Upper lobe of left lung (tissue), 6 donors: ENCODE measurements at places on chromosomes 7 and 10. TPM values are rescaled to one million over a fixed set of nuclear protein-coding genes. Genes with fewer than 3 reads are reported as not detected.

Gene GIMAP6
- 46.5 TPM for total RNA-seq

Gene DOCK1
- 55.7 TPM for total RNA-seq

Gene ITGB8
- total RNA-seq: 5.2 TPM

Gene TMEM213
- total RNA-seq: not detected

Gene CALCR
- not detected for total RNA-seq

Gene ODAD2
- 2.9 TPM for total RNA-seq

Gene SVIL
- 137 TPM for total RNA-seq

Gene PRSS1
- total RNA-seq: not detected

Gene NOM1
- 26.6 TPM for total RNA-seq

Gene BTBD16
- total RNA-seq: 0.20 TPM

Gene FGFR2
- 76.3 TPM for total RNA-seq

Gene GIMAP7
- 36.8 TPM for total RNA-seq

Gene POM121C
- total RNA-seq: 21.7 TPM

Gene HOXA2
- total RNA-seq: 0.30 TPM

Gene NODAL
- not detected for total RNA-seq

Gene MYL10
- total RNA-seq: not detected

Gene SPDYE11
- not detected for total RNA-seq

Gene MIOS
- total RNA-seq: 14.0 TPM

Gene CADPS2
- 33.3 TPM for total RNA-seq

Gene PLAU
- total RNA-seq: 14.9 TPM

Gene SORBS1
- 67.9 TPM for total RNA-seq

Gene GJD4
- total RNA-seq: not detected

Gene LIPM
- not detected for total RNA-seq

Gene SEPTIN7
- 157 TPM for total RNA-seq

Gene CEP55
- total RNA-seq: not detected

Gene ZNF800
- 32.2 TPM for total RNA-seq

Gene TCAF2
- 5.4 TPM for total RNA-seq

Gene AOC1
- not detected for total RNA-seq

Gene FAM13C
- total RNA-seq: 4.3 TPM

Gene ECD
- 20.6 TPM for total RNA-seq

Gene ANXA8
- total RNA-seq: 4.2 TPM

Gene GPR37
- 2.8 TPM for total RNA-seq

Gene ACTL6B
- total RNA-seq: not detected

Gene GPRIN2
- 39.8 TPM for total RNA-seq

Gene ZNF425
- total RNA-seq: 3.1 TPM

Gene SLIT1
- total RNA-seq: not detected

Gene LFNG
- 39.1 TPM for total RNA-seq

Gene MSMB
- total RNA-seq: not detected
